ENCODE measurements at places on chromosomes 4 and X.

DNA sequence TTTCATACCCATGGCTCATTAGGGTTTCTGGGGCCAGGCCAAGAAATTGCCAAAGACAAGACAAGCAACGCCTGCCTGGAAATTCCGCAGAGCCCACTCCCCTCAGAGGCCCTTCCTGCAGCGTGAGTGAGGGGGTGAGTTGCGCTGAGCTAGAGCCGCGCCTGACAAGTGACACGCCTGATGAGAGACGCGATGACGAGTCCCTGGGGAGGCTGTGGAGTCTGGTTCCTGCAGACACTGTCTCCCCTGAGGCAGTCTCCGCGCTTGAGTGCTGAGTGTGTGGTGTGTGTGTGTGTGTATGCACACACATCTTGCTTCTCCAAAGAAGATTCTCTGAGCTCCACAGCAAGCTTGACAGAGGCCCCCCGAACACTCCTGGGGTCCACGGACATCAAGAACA is 269.8 kb downstream of the BCOR start:
- DNase-seq = no peak

GRCh38 chr4:184102927-184103326 is 114.7 kb downstream of the ENPP6 start:
- no peak for DNase-seq

- DNase-seq = no peak
Observed at GRCh38 chrX:124348182-124348581, 1.8 kb downstream of the SH2D1A start.

DNA sequence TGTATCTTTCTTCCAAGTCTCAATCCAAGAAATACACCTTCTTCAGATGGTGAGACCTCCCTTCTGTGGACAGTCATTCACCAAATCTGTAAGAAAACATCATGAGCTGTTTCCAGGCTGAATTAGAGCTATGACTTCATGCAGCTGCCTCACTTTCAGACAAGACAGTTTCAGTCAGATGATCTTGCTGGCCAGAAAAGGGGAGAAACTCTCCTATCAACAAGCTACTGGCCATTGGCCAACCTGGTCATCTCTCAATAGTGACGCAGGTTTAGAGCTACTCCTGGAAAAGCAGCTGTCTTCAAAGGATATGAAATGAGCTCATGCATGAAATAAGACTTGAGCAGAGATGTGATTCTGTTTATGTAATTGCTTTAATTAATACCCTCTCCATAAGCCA is 69.6 kb upstream of the NDP start:
- DNase-seq = no peak

- no peak for DNase-seq
Observed at GRCh38 chr4:155523358-155523757, 143.3 kb upstream of the GUCY1A1 start.

DNA sequence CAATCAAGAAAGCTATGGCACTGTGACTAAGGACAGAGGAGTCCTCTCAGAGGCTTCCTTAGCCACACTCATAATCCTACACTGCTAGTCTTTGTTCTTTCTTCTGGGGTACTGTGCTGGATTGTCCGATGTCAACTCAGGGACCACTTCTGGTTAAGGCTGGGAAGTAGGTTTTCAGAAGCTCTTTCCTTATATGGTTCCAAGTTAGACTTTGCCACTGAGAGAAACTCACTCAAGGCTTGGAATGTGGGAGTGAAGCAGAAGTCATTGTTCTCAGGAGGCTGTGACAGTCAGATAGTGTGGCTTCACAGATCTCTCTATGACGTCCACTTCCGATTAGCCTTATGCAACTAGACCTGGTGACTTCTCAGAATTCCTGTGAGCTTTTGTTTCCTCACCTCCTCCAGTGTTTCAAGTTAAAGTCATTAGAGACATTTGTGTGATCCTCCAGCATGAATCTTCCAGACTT is 317.3 kb upstream of the F9 start:
- DNase-seq = no peak

GRCh38 chr4:39700554-39700953 is 2.6 kb downstream of the UBE2K start:
- DNase-seq = no peak

GRCh38 chrX:130994671-130995070 is 63.5 kb upstream of the ARHGAP36 start:
- DNase-seq = peak; percentile 32

- DNase-seq = peak; percentile 16
Observed at GRCh38 chr4:88411491-88412096, 32.9 kb downstream of the HERC6 start.

DNA sequence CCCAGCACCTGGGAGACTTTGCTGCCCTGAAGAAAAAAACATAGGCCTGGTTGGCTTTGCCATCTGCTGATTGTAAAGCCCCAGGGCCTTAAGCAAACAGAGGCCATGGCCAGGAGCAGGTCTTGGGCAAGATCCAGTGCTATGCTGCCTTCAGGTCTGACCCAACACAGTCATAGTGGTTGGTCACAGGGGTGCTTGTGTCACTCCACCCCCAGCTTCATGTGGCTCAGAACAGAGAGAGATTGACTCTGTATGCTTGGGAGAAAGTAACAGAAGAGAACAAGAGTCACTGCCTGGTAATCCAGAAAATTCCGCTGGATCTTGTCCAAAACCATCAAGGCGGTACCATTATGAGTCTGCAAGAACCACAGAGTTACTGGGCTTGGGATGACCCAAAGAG is 24.4 kb upstream of the SMARCA5 start:
- DNase-seq = no peak

- no peak for DNase-seq
Observed at GRCh38 chr4:148329751-148330150, 112.5 kb downstream of the NR3C2 start.

DNA sequence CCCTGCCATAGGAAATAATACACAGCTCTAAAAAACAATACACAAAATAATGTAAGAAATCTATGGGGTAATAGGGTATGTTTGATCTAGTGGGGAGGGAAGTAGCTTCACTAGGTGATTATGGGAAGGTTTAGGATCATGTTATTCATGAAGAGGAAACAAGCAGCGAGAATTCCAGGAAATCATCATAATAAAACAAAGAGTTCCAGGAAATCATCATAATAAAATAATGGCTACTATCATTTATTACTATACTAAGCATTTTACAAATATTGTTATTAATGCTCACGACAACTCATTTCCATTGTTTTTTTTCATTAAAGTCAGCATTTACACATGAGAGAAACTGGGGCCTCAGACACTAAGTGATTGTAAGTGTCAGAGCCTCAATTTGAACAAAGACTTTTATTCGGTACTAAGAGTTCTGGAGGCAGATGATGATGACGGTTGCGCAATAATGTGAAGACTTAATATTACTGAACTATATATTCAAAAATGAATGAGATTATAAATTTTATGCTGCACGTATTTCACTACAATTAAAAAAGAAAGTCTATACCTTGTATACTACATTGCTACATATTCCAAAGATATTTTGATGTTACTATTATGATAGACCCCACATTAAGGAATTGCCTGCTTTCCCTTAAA is 12.2 kb upstream of the CXCL8 start:
- DNase-seq = no peak

DNA sequence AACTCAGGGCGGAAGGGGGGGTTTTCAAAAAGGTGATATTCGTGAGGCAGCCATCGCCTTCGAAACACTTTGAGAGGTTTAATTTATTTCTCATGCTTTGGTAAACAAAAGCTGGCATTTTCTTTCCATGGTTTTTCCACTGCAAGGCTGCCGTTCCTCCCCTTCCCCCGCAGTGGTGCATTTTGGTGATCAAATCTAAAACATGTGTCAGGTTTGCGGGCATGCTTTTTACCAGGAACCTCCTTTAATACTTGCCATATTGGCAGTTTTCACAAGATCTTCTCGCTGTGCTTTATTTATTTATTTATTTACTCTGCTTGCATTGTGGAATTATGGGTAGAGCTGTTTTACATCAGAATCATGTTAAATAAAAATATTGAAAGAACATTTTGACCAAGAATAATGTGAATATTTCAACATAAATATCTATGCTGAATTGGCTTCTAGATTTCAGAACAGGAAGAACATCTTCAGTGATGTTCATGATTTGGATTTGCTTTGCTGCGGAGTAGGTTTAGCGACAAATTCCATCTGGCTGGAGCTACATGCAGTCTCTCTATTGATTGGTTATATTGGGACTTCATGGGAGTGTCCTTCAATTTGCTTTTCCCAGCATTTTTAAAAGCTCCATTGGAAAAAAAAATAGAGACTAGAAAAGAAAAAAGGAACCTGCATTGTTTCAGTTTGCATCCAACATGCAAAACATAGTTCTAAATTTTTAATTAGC is 54.4 kb downstream of the STOX2 start:
- no peak for DNase-seq

GRCh38 chr4:84085986-84086385 is 413.1 kb downstream of the NKX6-1 start:
- DNase-seq = no peak

GRCh38 chr4:106160560-106160959 is 155.4 kb downstream of the TBCK start:
- no peak for DNase-seq

GRCh38 chr4:5041699-5042098 is 9.6 kb upstream of the STK32B start:
- no peak for DNase-seq

DNA sequence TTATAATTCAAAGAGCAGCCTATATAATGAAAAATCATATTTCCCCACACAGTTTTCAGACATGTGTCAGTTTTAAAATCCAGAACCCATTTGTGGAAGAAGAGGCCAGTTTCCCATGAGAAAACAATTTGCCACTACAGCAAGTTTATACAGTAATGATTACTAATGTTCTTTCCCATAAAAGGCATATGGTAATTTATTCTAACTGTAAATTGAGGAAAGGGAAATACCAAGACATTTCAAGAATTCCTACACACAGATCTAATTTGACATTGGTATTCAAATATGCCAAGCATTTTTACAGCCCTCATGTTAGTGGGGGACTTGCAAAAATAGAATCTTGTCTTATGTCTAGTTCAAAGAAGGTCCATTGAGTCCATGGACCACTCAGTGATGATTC is 1368.6 kb downstream of the FSTL5 start:
- DNase-seq = no peak

DNA sequence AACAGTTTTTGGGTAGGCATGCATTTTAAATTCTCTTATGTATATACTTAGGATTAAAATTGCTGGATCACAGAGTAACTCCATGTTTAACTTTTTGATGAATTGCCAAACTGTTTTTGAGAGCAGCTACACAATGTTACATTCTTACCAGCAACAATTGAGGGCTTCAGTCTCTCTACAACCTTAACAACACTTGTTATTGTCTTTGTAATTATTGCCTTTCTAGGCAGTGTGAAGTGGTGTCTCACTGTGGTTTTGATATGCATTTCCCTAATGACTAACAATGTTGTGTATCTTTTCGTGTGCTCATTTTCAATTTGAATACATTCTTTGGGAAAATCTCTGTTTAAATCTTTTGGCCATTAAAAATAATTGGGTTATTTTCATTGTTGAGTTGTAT is 17.3 kb upstream of the F11 start:
- no peak for DNase-seq

- no peak for DNase-seq
Observed at GRCh38 chr4:140807491-140808252, 51.5 kb upstream of the TBC1D9 start.

DNA sequence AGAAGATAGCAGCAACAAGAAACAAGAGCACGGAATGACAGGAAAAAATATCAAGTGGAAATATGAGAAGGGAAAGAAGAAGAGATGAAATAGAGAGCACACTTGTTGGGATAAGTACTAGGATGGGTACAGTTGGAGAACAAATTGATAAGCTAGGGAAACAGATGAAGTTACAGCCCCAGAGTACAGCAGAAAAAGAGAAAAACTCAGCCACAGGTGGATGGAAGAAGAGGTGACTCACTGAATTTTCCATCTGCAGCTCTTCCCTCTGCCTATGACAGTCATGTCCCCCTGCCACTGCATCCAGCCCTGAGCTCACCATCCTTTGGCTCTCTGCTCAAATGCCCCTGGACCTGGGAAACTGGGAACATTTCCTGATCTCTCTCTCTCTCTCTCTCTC is 209.0 kb downstream of the BCOR start:
- DNase-seq = no peak

- no peak for DNase-seq
Observed at GRCh38 chrX:137425273-137425902, 140.5 kb upstream of the ZIC3 start.

- no peak for DNase-seq
Observed at GRCh38 chr4:147307896-147308674, 172.8 kb upstream of the EDNRA start.

DNA sequence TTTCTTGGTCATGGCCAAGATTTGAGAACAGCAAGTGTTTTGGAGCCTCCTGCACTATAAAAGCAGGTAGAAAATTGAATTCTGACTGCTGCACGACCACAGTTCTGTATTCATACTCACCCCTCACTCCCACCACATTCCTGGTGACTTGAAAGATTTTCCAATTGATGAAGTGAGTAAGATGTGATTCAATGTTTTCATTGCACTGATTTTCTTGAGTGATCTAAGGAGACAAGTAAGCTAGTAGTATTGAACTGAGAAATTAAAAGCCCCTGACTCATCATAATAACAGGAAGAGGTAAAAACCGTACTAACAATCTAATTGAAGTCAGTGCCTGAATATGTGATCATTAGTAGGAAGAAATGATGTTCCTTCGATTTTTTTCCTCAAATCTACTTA is 6.1 kb upstream of the SEC24D start:
- no peak for DNase-seq

DNA sequence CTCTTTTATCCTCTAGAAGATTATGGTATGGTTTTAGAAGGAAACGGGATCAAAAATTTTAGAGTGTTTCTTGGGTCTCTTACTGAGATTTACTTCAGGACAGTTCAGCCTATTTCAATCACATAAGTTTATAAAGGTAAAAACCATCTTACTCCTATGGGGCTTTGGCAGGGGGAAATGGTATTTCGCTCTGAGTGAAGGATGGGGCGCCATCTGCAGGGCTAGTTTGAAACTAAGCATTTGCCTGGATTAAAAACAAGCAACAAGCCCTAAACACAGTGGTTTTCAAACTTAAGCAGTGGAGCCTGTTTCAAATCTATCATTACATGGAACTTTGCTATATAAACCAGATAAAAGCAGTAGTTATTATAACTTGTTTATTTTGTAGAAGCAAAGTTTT is 361.5 kb upstream of the FMR1 start:
- DNase-seq = peak; percentile 3

DNA sequence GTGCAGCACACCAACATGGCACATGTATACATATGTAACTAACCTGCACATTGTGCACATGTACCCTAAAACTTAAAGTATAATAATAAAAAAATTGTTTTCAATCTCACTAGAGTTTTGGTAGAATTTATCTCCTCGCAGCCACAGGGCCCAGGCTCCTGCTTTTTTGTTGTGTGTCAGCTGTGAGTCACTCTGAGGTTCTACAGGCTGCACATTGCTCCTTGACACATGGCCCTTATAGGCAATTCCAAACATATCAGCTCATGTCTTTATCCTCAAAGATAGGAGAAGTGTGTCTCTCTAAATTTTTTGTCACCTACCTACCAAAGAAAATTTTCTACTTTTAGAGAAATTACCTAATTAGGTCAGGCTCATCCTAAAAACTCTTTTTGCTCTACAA is 252.1 kb upstream of the ADGRL3 start:
- DNase-seq = no peak

- no peak for DNase-seq
Observed at GRCh38 chr4:82626251-82626868, 64.6 kb upstream of the TMEM150C start.

- DNase-seq = no peak
Observed at GRCh38 chrX:123260920-123261418, 76.9 kb downstream of the GRIA3 start.
